ENCODE measurements at places on chromosomes 5 and 9.

- no peak for DNase-seq
Measured at GRCh38 chr9:20563917-20564316, 58.4 kb downstream of the MLLT3 start.

- DNase-seq, result no peak
Measured at GRCh38 chr9:107691664-107692063, 202.1 kb upstream of the KLF4 start.

- DNase-seq, result no peak
Measured at GRCh38 chr5:77960863-77961396, 184.8 kb upstream of the TBCA start.

- DNase-seq, result no peak
Measured at GRCh38 chr9:71243951-71244350, 122.5 kb upstream of the TRPM3 start.

GRCh38 chr5:127746756-127747155 is 43.6 kb downstream of the CCDC192 start:
- peak; percentile 10 for DNase-seq

Data from cerebellum (tissue), 4 donors.